ENCODE measurements at places on chromosomes 2 and 18.

DNA sequence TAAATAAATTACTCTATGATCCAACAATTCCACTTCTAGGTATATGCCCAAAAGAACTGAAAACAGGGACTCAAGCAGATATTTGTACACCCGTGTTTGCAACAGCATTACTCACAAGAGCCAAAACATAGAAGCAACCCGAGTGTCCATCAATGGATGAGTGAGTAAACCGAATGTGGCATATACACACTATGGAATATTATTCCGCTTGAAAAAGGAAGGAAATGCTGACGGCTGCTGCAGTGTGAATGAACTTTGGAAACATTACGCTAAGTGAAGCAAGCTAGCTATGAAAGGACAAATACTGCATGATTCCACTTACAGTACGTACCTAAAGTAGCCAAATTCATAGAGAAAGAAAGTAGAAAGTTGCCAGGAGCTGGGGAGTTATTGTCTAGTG, 32.2 kb downstream of the MREG start:
- no peak for DNase-seq

DNA sequence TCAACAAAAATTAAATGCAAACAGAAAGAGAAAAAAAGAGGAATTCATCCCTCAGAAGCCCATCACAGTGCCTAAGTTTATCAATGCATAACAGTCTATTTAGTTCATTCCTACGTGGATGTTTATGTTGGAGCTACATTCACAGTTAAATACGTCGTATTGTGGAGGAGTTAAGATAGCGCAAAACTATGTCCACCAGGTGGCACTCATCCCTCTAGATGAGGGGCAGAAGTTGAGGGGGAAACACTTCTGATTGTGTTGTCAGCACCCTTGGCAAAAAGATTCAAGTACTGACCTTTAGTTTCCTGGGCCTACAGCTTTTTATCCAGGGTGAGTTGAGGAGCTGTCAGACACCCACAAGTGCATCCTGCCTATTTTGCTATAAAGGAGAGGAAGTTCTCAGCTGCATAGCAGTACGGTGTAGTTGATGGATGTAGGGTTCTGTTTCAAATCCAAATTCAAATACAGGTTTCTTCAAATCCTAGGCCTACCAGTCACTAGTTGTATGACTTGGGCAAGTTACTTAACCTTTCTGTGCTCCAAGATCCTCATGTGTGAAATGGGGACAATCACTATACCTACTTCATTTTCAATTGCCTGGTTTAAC, 26.8 kb upstream of the MYO1B start:
- peak; percentile 39 for DNase-seq

DNA sequence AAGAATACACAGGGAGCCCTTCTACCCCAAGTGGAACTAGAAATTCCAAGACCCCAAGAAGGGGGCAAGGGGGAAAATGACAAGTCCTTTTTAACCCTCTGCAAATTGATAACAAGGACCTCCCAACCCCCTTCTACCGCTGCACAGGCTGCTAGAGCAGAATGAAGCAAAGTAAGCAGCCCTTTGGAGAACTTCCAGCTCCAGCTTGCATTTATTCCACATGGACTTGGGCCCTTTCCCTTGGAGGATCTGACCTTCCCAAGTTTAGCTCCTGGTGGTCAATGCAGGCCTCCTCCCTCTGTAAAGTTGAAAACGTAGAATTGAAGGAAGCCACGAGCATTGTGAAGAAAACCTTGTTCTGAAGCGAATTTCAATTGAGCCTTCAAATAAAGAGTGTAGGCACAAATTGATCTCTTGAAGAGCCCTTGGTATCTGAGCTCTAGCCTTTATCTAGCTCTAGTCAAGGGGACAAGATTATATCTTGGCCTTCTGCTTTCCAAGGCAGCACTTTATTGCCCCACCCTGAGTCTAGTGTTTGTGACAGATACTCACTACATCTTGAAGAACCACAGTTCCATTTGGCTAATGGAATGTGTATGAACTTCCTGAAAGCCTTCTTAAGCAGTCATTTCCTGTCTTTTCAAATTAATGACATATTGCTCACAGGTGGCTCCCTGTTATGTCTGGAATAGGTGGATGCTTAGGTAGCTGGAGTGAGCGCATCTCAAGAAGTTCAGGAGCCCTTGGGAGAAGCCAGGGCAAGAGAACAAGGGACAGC, 37.2 kb downstream of the SLC14A2 start:
- DNase-seq = no peak

GRCh38 chr2:156748221-156748620, 312.0 kb downstream of the GPD2 start:
- no peak for DNase-seq

GRCh38 chr2:239529313-239530015, 128.6 kb upstream of the HDAC4 start:
- DNase-seq = no peak

Measured in CD4-positive, alpha-beta T cell treated with Interleukin-12 subunit alpha and Interleukin-12 subunit beta, for 1 hour (primary cell).